ENCODE measurements at places on chromosomes 12 and 14.

DNA sequence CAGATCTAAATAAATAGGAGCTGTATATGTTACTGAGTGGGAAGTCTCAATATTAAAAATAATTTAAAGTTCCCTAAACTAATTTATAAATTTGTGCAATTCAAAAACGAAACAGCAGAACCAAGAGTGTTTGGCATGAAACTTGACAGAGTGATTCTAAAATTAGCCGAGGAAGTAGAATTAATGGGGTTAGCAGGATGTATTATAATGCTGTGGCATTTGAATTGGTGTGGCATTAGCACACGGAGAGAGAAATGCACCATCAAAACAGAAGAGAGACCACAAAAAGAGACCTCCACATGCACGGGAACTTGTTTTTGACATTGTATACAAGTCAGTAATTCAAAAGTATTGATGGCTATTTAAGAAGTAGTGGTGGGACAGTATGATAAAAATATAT lies 366.0 kb upstream of the RGS6 start:
- DNase-seq = no peak

- DNase-seq = no peak
Measured at GRCh38 chr14:93301821-93302447, 30.9 kb downstream of the BTBD7 start.

DNA sequence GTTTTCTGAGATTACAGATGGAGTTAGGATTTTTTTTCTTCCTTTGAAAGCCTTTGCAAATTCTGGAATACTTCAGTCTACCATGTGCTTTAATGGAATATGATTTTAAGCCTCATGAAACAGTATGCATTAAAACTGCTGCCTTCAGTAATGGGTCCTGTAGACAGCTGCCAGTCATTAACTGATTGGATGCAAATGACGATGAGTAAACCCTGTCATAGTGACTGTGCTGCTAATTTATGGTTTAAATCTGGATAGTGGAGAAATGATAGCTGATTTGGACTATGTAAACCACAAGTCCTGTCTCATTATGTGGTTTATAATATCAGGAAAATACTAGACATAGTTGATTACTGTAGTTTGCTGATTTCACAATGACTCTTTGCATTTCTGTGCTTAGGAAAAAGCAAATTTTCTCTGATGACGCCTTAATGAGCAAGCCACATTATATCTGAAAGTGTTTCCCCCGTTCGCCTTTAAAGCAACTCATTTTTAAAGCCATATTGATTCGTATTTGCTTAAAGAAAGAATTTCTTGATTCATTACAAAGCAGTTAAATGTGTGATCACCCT lies 217.6 kb downstream of the TMTC2 start:
- DNase-seq = no peak

GRCh38 chr12:28021704-28022103 lies 49.2 kb upstream of the PTHLH start:
- DNase-seq = no peak

DNA sequence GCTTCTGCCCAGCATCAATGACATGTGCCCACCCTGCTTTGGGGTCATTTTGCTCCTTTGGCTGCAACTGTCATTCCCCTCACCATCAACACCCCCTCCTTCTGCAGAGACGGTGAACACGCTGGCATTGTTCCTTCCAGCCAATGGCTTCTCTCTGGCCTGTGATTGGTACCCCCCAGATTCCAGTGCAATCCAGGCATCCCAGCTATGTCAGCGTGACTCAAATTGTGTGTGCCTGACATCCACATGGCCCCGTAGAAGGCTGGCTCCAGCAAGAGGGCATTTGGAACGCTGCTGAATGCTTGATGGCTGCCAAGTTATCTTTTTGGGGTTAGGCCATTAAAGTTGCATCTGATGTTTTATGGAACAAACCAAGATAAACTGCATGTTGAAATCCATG lies 21.0 kb upstream of the CCND2 start:
- no peak for DNase-seq

DNA sequence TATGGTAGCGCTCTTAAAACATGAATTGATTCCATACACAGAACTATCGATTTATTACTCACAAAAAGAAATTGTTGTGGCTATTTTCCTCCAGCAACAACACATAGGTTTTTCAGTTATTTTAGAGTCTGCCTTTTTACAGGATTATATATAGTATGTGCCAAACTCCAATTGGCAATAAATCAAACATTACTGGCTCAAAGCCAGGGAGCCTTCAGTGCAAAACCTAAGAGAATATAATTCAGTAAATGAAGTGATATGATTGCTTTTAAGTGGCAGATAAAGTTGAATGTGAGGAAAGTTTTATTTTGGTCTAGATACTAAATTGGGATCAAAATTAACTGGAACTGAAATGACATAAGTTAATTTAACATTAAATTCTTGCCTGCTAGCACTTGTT lies 234.8 kb downstream of the PIK3C2G start:
- no peak for DNase-seq

GRCh38 chr12:57049119-57049446 lies 846 bp downstream of the MYO1A start:
- DNase-seq = no peak

GRCh38 chr12:25796523-25797000 lies 161.9 kb upstream of the RASSF8 start:
- DNase-seq = no peak

GRCh38 chr14:95282354-95282985 lies 37.2 kb downstream of the CLMN start:
- no peak for DNase-seq

DNA sequence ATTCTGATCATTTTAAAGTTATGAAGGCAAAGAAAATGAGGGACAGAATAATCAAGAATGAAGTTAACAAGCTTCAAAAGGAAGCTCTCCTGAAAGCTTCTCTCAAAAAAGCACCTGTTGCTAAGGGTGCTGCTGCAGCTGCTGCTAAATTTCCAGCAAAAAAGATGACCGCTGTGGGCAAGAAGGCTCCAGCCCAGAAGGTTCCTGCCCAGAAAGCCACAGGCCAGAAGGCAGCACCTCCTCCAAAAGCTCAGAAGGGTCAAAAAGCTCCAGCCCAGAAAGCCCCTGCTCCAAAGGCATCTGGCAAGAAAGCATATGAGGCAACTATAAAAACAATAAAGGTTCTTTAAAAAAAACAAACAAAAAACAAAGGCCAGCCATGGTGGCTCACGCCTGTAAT lies 52.7 kb upstream of the NR2C1 start:
- DNase-seq = no peak

GRCh38 chr14:65620195-65620594 lies 207.7 kb downstream of the FUT8 start:
- no peak for DNase-seq

- peak; percentile 38 for DNase-seq
Measured at GRCh38 chr14:96069421-96069820, 30.3 kb downstream of the C14orf132 start.

DNA sequence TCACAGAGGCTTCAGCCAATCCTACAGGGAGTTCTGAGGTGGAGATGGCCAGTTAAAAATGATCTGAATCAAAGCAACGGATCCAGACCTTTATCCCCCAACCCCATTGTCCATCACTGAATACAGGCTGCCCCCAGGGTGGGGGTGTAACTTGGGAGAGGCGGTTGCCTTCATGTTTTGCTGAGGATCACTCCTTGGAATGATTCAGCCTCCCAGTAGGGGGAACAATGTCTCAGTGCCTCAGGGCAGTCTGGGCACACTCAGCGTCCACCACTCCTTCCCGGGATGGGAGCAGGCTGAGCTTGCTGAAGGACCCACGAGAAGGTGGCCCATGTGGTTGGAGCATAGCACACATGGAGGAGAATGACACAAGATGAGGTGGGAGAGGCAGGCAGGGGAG lies 60.2 kb downstream of the RFX4 start:
- no peak for DNase-seq

DNA sequence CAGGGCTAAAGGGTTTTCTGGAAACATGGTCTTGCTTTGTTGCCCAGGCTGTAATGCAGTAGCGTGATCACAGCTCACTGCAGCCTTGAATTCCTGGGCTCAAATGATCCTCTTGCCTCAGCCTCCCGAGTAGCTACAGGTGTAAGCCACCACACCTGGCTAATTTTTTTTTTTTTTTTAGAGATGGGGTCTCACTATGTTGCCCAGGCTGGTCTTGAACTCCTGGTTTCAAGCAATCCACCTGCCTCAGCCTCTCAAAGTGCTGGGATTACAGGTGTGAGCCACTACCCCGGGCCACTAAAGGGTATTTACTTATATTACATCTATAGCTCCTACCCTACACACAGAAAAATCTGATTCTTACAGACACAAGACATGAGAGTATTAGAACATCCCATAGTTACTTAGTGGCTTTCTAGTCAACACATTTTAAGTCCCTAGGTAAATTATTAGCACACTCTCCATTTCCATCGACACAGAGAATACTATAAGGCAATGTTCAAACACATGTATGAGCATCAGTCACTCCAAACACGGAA lies 6.2 kb upstream of the DCAF11 start:
- no peak for DNase-seq

- peak; percentile 27 for DNase-seq
Measured at GRCh38 chr12:100058482-100059029, 73.8 kb upstream of the ANKS1B start.

DNA sequence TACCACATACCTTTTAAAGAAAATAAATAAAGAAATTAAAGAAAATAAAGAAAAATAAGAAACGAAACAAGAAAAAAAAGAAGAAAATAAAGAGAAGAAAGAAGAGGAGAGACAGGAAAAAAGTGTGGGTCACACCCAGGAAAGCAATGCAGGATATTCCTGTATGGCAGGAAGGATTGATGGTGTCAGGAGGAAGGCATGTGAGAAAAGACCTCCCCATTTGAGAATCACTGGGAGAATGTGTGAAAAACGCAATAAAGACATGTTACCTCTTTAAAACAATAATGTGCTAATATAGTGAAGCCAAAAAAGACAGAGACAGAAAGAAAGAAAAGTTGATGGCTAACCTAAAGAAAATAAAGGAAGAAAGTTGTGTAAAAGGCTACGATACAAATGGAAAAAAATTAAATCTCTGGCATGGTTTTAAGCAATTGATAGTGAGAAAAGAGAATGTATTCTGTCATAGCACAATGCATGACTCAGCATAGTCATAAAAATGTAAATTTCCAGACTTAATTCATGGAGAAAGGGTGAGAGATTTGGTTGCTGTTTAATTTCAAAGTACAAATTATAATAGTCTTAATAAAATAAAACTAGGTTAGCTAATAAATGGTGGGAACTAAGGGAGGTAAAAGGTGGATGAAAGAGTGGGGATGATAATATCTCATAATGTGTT lies 24.3 kb upstream of the FOXG1 start:
- no peak for DNase-seq

- DNase-seq = no peak
Measured at GRCh38 chr14:72605921-72606220, 288.0 kb downstream of the DPF3 start.

GRCh38 chr14:63371033-63371432 lies 52.3 kb upstream of the GPHB5 start:
- no peak for DNase-seq

- DNase-seq = peak; percentile 14
Measured at GRCh38 chr12:120118321-120119061, 1.9 kb upstream of the RAB35 start.

GRCh38 chr14:52244328-52244727 lies 23.2 kb upstream of the PTGDR start:
- DNase-seq = no peak

- no peak for DNase-seq
Measured at GRCh38 chr12:29204521-29204920, 55.4 kb downstream of the FAR2 start.

GRCh38 chr14:86897224-86897623 lies 1095.8 kb downstream of the GALC start:
- no peak for DNase-seq

GRCh38 chr14:72738161-72738611 lies 155.7 kb downstream of the DPF3 start:
- peak; percentile 60 for DNase-seq

DNA sequence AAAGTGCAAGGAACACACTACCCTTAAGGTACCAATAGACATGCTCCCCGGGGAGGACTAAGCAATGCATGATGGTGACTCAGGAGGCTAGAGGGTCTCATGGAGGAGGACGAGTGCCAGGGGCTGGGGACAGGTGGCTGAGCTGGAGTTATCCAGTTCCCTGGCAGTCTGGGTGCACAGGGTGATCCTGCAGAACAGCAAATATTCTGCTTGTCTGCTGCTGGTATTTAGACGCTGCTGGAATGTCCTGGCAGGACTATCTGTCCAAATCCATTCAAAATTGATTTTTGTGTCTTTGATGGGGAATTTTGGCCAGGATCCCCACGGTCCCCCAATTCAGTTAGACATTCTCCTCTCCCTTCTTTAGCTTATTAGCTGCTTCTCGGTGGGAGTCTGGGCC lies 138.7 kb downstream of the C12orf75 start:
- no peak for DNase-seq

DNA sequence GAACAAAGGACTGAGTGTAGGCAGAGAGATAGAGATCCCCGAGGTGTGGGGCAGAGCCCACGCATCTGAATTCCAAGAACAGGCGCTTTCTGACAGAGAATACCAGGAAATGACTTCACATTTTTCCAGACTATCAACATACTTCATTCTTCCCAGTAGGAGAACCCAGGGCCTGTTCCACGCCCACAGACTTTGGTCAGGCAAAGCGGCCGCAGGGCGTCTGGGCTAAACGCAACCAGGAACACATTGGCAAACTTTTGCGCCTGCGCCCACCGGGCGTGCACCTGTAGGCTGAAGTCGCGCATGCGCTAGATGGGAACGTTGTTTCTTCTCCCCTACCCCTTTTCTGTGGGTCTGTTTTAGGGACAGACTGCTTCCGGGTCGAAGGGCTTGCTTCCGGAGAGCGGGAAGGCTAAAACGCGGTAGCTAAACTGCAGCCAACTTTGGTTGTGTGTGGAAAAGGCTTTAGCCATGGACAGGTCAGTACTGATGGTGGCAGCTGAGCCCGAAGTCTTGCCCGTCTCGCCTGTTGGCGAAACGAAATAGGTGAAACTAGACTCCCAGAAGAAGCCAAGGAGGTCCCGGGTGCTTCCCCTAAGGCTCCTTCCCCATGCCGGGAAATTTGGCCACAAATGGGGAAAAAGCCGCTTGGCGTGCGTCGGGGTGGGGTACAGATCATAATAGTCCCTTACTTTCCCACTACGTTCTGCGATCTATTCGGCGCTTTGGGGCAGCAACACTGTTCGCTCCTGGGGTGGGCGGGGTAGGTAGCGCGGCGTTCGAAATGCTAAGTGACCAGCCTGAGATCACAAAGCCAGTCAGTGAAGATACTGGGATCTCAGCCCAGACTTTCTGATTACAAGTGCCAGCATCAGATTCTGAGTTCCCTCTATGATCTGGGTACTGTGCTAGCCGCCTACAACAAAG lies at the start of gene NUP107:
TSS of gene NUP107 (plus strand) at position 384 of the 927 bp plus-strand sequence. CDS start at position 472, 88 bp downstream.
- DNase-seq = peak; percentile 96
